Activated naive CD8-positive, alpha-beta T cell treated with anti-CD3 and anti-CD28 coated beads for 36 hours (primary cell): ENCODE measurements at places on chromosomes 12 and 14.

DNA sequence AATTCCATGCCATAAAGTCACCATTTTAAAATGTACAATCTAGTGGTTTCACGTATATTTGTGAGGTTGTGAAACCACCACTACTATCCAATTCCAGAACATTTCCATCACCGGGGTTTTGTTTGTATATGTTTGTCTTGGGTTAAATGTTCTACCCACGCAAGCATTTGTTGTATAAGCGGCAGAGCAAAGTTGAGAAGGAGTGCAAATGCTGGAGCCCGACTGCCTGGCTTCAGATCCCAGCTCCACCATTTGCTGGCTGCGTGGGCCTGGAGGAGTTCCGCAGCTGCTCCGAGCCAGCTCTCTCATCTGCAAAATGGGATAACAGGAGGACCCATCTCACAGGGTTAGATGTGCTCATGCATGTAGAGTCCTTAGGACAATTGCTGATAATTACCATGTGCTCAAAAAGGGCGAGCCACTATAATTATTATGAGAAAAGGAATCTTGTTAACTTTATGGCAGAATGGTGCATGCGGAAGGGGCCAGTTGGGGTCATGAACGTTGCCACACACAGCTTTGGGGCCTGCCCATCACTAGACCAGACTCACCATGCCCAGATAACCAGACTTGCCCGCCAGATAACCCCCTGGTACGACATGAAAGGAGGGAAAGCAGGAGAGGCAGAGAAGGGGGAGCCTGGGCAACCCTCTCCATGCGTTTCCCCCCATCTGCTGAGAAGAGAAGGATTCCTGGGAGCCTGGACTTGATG lies 6.4 kb downstream of the ACTN1 start:
- DNase-seq, result no peak

DNA sequence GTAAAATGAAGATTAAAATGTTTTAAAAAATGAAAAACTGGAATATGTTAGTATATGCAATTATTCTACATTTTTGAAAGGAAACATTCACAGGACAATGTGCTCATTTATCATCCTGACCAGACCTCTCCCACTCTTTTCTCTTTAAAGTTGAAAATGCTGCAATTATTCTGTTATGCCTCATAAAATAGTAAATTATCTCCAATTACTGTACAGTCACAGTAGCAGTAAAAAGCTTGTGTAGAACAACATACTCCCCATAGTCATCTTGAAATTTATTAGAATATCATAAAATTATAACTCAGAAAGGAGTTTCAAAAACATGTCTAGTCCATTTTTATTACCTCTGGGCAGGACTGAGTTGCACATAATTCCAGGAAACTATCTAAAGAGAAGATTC lies 250.3 kb downstream of the SYT1 start:
- DNase-seq, result no peak

- DNase-seq, result no peak
Measured at GRCh38 chr14:90871605-90872233, 55.5 kb upstream of the TTC7B start.

DNA sequence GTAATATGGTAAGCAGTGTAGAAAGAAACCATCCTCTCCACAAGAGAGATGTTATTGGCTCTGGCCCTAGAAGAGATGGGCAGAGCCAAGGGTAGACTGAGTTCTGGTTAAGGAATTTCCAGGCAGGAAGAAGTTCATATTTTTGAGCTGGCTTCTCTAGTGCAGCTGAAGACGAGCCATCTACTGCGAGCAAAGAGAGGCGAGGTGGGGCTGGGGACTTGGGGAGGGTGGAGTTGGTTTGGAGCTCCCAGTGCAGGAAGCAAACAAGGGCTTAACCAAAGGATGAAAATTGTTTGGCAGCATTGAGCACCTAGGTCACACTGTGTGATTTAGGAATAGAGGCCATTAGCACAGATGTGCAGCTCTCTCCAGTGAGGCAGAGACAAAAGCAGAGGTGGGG lies 239.6 kb downstream of the ZFP36L1 start:
- no peak for DNase-seq

- no peak for DNase-seq
Measured at GRCh38 chr14:87898301-87898700, 94.7 kb downstream of the GALC start.

DNA sequence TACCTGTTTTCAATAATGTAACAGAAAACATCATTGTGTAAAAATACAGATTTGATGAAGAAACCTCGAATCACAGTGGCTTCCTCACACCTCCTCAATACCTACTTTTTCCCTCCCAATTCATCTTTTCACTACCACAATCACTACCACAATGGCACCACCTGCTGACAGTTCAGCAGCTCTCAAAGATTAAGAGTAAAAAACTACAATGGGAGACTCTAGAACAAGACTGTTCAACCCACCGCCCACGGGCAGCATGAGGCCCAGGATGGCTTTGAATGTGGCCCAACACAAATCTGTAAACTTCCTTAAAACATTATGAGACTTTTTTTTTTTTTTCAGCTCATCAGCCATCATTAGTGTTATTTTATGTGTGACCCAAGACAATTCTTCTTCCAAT lies 15.2 kb downstream of the MED6 start:
- no peak for DNase-seq

- DNase-seq, result no peak
Measured at GRCh38 chr12:124632519-124632984, 65.1 kb upstream of the NCOR2 start.

DNA sequence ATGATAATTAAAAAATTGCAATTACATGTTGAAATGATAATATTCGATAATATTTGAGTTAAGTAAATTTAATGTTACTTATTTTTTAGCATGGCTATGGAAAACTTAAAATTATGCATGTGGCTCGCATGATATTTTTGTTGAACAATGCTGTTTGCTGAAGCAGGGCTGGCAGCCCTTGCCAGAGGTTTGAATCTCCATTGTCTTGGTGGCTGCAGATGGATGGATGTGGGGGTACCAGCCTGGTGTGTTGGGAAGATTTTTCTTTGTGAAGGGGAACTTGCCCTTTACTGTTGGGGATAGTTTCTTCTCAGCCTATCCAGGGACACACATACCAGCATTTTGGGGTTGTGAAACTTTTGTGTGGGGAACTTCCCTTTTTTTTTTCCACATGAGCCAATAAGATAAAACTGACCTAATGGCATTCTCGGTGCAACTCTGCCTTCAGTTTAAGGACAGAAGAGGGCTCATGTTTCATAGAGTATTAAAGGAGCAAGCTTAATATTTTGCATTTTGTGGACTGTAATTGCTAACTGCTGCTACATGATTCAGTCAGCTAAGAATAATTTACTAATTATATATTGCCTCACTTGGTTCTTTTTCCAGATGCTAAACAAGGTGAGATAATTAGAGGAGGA lies 8.8 kb downstream of the RASSF3 start:
- no peak for DNase-seq

GRCh38 chr12:56581418-56582145 lies 48.5 kb downstream of the BAZ2A start:
- peak; percentile 50 for DNase-seq

- DNase-seq, result peak; percentile 61
Measured at GRCh38 chr12:32025906-32026305, 66.7 kb downstream of the RESF1 start.

GRCh38 chr12:92506891-92507290 lies 195.9 kb upstream of the PLEKHG7 start:
- DNase-seq, result no peak

- DNase-seq, result no peak
Measured at GRCh38 chr12:89899651-89900050, 191.0 kb upstream of the ATP2B1 start.

GRCh38 chr14:72550513-72550912 lies 343.4 kb downstream of the DPF3 start:
- DNase-seq, result no peak

GRCh38 chr12:2794191-2794735 lies 507 bp upstream of the FKBP4 start:
- peak; percentile 31 for DNase-seq

DNA sequence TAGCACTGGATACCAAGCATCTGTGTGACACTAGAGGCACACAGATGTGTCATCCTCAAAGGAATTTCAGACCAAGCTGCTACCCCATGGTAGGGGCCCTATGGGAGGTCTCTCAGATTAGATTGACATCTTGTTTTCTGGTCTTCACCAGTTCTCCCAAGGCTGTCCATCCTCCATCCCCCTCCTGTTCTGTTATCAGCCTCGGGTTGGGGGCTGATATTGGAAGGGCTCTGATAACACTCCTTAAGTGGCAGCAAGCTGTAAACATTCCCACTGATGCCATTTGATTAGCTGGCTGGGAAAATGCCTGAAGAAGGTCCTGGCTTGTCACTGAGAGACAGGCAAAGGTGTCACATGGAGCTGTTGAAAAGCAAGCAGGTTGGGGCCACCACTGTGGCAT lies 185.9 kb upstream of the RBM19 start:
- DNase-seq, result no peak

- DNase-seq, result no peak
Measured at GRCh38 chr12:84455598-84455997, 457.0 kb downstream of the SLC6A15 start.
